ENCODE measurements at places on chromosomes 4 and X. TPM values are rescaled to one million over a fixed set of nuclear protein-coding genes. Genes with fewer than 3 reads are reported as not detected.
A peak's percentile ranks its signal among the peaks of the same experiment; 100 is the strongest.

Gene UGT2B15
- total RNA-seq = not detected

Gene NKX1-1
- not detected for total RNA-seq

Gene JADE3
- 1.5 TPM for total RNA-seq

Gene GABRA4
- not detected for total RNA-seq

Gene TEX13B
- total RNA-seq = not detected

Gene TCEAL9
- total RNA-seq = 2.6 TPM

- DNase-seq = no peak
Observed at GRCh38 chrX:10450959-10451355, 169.4 kb downstream of the MID1 start.

DNA sequence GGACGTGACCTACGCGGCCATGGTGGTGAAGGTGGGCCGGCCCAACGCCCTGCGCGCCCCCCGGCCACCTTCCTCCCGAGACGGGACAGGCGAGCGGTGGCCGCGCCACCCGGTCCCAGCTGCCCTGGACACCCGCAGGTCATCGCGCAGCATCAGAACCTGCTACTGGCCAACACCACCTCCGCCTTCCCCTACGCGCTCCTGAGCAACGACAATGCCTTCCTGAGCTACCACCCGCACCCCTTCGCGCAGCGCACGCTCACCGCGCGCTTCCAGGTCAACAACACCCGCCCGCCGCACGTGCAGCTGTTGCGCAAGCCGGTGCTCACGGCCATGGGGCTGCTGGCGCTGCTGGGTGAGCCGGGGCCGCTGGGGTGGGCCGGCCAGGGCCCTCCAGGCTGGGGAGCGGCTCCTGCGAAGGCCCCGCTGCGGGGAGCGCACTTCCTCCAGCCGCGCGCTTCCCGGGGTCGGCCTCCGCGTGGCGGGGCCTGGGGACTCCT is 9.0 kb upstream of the SLC26A1 start:
- no peak for DNase-seq

- no peak for DNase-seq
Observed at GRCh38 chrX:725971-726370, 95.4 kb downstream of the SHOX start.

DNA sequence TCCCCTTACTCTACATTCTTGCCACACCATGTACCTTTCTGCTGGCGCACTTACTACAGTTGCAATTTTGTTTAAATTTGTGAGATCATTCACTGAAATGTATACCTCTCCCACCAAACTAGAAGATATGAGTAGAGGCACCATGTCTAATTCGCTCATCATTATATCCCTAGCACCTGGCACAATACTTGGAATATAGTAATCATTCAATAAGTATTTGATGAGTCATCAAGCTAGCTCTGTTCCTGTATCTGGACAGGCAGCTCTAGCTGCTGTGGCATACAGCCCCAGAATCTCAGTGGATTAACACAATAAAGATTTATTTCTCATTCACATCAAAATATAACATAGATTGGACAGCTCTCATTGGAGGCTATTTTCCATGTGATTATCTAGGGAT is 245.9 kb downstream of the IDS start:
- no peak for DNase-seq

- DNase-seq = no peak
Observed at GRCh38 chrX:71143508-71143907, 1.1 kb upstream of the NLGN3 start.

- DNase-seq = peak; percentile 61
Observed at GRCh38 chr4:88818631-88819470, 121.2 kb upstream of the NAP1L5 start.

GRCh38 chr4:73859614-73860088 is 6.6 kb downstream of the PF4V1 start:
- no peak for DNase-seq

DNA sequence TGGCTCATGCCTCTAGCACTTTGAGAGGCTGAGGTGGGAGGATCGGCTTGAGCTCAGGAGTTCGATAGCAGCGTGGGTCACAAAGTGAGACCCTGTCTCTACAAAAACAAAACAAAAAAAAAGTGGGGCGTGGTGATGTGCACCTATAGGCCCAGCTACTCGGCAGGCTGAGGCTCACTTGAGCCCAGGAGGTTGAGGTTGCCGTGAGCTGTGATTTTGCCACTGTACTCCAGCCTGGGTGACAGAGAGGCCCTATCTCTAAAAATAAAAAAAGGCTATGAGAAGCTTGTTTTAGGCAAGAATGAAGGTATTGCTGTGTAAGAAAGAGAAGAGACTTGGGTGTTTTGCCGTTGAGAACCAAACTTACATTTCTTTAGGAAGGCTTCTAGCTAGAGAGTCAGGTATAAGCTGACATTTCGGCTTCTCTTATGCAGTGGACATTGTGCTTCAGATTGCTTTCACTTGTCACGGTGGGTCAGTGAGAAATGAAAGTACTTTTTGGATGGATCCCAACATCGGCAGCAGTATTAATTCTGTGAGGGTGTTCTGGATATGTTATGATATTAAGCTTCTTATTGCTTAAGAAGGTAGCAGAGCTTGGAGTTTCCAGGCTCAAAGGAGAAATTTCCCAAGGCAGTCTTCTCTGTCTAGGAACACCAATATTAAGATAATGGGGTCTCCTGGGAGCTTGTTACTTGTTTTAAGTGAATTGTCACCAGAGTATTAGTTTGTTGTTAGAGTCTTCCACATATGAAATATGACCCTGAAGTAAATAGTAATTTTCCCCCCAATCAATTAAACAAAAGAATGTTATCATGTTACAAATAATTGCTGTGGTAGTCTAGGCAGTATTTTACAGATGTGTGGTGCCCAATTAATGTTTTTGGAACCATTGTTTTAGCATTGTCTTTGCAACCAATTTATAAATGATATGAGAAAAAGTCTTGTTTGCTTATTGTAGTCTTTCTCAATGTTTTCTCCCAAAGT is 17.6 kb downstream of the TMEM131L start:
- DNase-seq = no peak

- no peak for DNase-seq
Observed at GRCh38 chr4:70997546-70997945, 4.1 kb downstream of the DCK start.

DNA sequence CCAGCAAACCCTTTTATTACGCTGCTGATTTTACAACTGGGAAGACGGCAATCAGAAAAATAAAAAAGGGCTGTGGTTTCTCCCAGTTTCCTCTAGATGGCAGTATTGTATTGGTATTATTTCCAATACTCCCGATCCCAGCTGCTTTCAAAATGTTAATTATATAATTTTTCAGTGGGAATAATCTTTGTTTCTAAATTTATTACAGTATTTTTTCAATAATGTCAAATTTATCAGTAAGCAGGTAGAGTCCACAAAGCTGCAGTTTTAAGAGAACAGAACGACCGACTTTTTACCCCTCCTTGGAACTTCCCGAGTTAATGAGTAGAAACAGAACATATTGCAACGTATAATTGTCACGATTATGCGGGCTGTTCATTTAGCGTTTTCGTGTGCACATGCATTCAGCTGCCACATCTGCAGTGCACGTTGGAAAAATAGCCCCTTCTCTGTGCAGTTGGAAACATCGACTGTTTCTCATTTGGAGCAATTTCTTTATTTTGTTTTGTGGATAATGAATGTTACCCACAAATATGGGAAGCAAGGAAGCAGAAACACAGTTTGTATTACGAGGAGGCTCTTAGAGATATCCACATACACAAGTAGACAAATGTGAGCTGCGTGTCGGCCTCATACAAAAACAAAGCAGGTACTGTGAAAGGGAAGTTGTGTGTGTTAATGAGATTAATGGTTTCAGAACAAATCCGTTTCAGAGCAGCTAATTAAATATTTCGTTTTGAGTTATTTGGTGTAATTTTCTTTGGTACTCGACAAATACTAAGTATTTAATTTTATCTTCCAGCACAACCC is 188.0 kb downstream of the STIM2 start:
- no peak for DNase-seq

- DNase-seq = no peak
Observed at GRCh38 chrX:38626296-38626695, 65.0 kb downstream of the TSPAN7 start.

DNA sequence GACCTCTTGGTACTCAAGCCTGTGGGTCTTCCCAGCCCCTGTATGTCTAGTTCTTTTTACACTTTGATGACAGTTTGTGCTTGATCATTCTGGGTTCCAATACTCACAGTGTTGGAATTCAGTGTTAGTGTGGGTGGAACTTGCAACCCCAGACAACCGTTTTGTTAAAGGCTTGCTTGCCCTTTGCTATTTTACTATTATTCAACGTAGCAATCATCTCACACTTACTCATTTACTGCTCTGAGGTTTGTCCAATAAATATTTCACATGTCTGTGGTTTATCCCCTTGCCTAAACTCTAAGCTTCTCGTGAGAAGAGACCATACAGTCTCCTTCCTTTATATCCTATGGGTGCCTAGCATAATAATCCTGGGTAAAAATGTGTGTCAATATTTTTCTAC is 15.3 kb downstream of the CCNG2 start:
- DNase-seq = no peak

DNA sequence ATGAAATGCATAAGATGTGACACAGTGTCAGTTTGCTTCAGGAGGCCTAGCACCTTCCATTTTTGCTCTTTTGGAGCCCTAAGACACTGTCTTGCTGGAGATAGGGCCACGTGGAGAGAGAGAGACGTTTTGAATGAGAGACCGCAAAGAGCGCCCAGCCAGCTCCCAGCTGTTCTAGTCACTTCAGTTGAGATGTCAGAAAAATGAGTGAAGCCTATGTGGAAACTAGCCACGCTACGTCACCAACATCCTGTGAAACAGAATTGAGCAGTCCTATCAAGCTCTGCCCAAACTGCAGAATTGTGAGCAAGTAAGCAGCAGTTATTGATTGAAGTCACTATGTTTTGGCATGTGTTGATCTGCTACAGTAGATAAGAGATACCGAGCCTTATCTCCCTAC is 13.1 kb downstream of the GPR82 start:
- DNase-seq = peak; percentile 59

DNA sequence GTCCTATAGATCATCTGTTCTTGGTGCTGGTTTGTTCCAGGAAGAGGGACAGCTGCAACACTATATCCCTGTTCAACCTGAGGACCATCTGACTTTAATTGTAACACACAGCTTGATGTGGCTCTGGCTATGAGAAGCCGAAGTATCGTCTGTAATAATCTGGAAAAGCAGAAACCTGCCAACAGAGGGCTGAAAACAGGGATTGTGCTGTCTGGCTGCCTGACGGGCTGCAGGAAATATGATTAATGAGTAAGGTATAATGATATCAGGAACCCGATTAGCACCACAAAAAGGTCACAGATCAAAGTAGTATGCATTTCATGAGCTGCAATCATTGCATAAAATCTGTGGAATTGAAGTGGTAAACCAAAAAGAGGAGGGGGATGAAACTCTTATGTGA is 170.4 kb upstream of the MAB21L2 start:
- DNase-seq = no peak

DNA sequence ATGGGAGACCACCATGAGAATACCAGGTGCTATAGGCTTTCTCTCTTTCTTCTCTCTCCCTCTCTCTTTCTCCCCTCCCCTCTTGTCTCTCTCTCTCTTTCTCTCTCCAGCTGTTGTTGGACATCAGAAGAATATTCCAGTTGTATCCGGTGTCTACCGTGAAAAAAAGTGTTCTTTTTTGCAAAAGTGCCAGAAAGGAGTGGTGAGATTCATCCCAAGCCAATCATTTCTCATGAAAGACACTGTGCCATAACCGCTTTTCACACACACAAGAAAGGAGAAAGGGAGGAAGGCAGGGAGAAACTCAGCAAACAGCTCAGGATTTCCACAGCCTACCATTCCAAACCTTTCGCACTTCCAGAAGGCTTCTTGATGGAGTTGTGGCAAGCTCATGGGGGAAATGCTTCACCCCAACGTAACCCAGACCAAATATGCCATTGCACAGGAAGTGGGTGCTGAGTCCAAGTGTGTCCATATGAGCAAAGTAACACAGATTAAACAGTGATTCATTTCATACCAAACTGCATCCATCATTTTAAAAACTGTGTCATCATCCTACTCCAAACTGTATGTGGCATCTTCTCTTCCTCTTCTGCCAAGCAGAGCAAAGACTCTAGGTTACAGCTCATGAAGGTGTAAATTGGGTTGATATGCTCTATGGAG is 224.0 kb downstream of the APBB2 start:
- no peak for DNase-seq

- DNase-seq = no peak
Observed at GRCh38 chr4:116499-116898, 7.8 kb upstream of the ZNF718 start.

Data from activated CD4-positive, alpha-beta memory T cell treated with anti-CD3 and anti-CD28 coated beads for 36 hours (primary cell).